ENCODE measurements at places on chromosomes 7 and 10.

DNA sequence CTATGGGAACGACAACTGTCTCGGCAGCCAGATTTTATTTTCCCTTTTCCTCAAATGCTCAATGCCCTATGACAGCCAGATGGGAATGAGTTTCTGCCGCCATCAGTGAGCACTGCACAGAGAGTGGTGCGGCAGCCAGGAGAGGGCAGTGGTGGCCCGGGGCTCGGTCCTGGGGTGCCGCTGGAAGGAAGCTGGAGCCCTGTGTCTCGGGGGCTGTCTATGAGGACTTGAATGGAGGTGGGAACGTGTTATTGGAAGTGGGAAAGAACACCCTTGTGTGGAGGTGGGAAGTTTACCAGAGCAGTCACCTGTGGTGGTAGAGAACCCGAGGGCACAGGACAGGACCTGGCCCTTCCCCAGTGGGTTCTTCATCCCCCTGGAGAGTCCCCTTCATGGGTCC is 35.8 kb downstream of the JAKMIP3 start:
- peak; percentile 43 for DNase-seq

DNA sequence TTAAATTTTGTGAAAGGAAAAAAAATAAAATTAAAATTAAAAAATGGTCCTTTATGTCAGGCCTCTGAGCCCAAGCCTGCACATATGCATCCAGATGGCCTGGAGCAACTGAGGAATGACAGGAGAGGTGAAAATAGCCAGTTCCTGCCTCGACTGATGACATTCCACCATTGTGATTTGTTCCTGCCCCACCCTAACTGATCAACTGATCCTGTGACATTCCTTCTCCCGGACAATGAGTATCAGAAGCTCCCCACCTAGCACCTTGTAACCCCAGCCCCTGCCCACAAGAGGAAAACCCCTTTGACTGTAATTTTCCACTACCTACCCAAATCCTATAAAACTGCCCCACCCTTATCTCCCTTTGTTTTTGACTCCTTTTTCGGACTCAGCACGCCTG is 972.2 kb upstream of the GHITM start:
- DNase-seq, result no peak

- peak; percentile 41 for DNase-seq
These were observed 67.5 kb downstream of the PARP12 start for GRCh38 chr7:139995017-139995915.

GRCh38 chr10:14124941-14125340 is 205.8 kb downstream of the FRMD4A start:
- DNase-seq, result no peak

- no peak for DNase-seq
These were observed 92.4 kb downstream of the SEMA3A start for GRCh38 chr7:84102213-84102612.

GRCh38 chr10:10845826-10846503 is 171.7 kb upstream of the CELF2 start:
- DNase-seq, result no peak

DNA sequence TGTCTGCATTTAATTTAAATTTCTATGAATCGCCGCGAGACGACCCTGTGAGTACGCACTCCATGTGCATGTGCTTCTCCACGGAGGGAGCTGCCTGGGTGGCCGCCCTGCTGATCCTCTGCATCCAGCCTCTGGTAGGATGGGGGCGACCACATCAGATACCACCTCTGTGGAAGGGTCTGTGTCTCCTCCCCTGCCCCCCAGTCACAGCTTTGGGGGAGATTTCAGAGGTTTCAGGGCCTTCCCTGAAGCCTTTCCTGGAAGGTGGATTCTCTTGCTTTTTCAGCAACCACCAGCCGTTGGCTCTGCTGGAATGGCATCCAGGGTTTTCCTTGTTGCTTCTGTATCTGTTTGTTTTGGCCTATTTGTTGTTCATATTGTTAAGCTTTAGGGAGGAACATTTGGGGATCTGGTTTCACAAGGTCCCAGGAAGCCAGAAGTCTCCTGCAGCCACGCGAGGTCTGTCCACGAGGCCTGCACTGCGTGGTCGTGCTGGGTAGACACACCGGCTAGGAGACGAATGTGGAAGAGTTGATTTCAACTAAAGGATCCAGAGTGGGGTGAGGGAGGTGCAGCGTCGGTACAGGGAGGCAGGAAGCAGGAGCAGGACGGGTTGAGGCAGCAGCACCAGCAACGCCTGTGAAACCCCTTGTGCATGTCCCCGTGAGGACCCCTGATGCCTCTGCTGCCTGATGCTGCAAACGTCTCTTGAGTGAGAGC is 329.1 kb downstream of the PTPRN2 start:
- no peak for DNase-seq

- no peak for DNase-seq
These were observed 4.4 kb downstream of the CDK6 start for GRCh38 chr7:92831716-92832533.

- no peak for DNase-seq
These were observed 54.3 kb downstream of the VIM start for GRCh38 chr10:17282311-17282710.

DNA sequence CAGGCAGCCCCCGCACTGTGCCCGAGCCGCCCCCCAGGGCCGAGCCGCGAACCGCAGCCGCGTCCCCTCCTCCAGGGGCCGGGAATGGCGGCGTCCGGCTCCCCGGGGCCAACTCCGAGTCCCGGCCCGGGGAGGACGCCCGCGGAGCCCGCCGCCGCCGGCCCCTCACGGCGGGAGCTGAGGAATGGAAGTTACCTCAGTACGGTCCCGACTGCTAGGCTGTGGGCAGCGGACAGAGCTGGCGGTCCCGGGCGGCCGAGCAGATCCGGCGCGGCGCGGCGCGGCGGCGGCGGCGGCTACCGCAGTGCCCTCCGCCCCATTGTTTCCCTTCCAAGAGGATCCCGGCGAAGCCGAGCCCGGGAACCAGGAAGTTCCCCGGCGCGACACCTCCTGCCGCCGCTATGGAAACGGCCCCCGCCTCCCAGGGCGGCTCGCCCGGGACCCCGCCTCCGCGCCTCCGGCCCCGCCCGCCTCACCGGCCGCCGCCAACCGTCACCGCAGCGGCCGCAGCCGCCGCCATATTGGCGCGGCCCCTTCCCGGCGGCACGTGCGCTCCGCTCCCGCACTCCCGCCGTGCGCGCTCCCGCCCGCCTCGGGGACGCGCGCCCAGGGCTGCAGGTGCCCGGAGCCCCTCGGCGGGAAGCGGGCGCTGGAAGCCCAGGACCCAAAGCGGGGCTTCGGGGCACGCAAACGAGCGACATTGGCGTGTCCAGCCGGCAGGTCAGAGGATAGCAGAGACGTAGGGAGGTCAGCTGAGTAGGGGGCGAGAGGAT is at the start of gene USP6NL:
USP6NL (minus strand) TSS at position 403 of the 773 bp plus-strand sequence. CDS start 14,016 bp downstream, outside the sequence.
- peak; percentile 66 for DNase-seq

GRCh38 chr7:117085769-117086463 is 132.6 kb downstream of the ST7 start:
- DNase-seq, result no peak

- no peak for DNase-seq
These were observed 5.7 kb downstream of the SEMA3A start for GRCh38 chr7:84188786-84189405.

DNA sequence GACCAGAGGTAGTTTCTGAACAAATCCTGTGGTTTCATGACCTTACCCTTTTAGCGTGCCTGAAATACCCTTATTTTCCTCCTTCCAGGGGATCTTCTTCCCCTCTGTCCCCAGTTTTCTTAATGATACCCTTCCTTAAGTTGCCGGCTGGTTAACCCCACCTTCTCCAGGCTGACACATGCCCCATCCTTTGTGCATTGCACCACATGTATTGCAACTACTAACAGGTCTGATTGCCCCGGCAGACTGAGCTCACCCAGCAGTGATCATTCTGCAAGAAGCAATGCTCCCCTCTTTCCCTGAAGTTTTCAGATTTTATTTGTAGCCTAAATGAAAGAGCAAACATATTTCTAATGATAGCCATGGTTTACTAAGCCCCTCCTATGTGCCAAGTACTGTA is 108.2 kb downstream of the HIP1 start:
- DNase-seq, result no peak

GRCh38 chr10:89684604-89685003 is 16.8 kb upstream of the KIF20B start:
- DNase-seq, result no peak

- no peak for DNase-seq
These were observed 26.9 kb downstream of the BAG3 start for GRCh38 chr10:119677904-119678755.

- no peak for DNase-seq
These were observed 665.9 kb upstream of the PCDH15 start for GRCh38 chr10:55466806-55467504.

DNA sequence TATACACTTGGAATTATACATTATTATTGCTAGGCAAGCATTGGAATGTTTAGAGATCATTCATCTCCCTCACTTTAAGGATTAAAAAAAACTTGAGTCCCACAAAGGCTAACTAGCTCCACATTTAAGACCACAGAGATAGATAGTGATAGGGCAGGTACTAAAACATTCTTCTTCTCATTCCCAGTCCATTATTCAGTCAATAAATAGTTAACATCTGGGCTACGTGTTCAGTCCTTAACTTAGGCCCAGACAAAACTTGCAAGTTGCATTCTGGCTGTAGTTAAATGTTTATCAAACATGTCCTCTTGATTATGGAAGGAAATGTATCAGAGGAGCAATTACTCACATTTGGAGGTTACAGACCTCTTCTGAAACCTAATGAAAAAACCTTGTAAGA is 2.4 kb downstream of the GNG11 start:
- no peak for DNase-seq

DNA sequence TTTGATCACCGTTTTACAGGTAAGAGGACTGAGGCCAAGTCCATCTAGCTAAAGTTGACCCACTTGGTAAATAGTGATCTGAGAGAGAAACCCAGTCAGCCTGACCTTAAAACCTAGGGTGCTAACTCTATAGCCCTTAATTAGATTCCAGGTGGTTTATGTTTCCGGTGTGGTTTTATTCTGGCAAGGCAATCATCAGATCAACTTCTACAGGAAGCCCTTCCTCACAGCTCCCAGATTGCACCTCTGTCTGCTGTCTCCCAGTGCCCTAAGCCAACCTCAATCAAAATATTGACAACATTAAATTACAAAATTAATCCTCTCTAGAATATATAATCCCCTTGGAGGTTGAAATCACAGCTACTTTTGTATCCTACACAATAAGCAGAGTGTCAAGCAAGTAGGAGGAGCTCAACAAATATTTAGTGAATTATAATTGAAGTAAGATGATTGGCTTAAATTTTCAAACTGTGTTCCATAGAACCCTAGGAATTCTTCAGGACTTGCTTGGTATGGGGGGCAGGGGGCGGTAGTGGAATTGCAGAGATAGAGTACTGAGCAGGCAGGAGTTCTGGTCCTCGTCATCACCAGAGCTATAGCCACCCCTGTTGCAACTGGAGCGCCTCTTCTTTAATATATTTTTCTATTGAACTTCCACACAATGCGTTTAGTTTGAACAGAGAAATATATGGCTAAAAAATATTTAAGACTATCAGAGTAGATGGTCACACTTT is 692.8 kb upstream of the LRRN3 start:
- no peak for DNase-seq

GRCh38 chr10:101050208-101051069 is 11.3 kb upstream of the KAZALD1 start:
- no peak for DNase-seq

- peak; percentile 48 for DNase-seq
These were observed at the start of gene GTF2IRD1 for GRCh38 chr7:74453322-74454011. TSS of gene GTF2IRD1 (plus strand) at chr7:74453906. CDS start at chr7:74508081, 54,175 bp downstream.

GRCh38 chr10:133251388-133252222 is 13.9 kb downstream of the VENTX start:
- DNase-seq, result no peak

DNA sequence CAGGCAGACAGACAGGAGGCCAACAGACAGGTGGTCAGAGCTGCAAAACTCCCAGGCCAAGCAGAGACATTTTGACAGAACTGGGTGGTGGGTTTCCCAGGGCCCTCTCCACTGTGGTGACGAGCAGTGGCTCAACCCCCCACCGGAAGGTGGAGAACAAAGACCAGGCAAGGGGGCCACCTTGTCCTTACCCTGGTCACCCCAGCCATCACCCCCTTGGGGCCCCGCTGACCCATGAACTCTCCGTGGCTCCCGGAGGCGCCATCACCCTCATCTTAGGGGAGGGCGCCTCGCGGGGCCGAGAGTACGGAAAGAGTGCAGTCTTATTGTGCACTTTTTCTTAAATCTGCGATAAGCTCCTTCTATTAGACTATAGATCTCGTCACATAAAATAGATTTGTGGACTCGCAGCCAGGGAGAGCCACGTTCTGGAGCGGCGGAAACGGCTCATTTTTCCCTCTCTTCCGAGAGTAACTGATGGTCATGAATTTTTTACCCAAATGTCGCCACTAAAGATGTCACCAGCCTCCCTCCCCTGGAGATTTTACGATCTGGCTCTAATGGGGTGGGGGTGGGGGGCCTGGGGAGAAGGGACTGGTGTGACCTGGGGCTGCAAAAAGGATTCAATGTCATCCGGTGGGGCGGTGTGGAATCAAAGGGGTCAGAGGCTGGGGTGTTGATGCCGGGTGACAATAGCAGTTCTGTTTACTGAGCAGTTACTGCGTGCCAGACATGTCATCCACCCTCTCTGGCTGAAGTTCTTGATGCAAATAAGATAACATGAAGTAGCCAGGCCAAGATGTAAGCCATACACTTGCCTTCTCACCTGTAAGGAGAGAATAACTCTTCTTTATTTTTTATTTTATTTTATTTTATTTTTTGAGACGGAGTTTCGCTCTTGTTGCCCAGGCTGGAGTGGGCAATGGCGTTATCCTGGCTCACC is 71.1 kb upstream of the MYL10 start:
- DNase-seq, result no peak

- DNase-seq, result no peak
These were observed 13.5 kb upstream of the IL6 start for GRCh38 chr7:22713463-22713862.

Measured in substantia nigra (tissue), 51 donors.